ENCODE measurements at places on chromosomes 6 and 20.
A peak's percentile ranks its signal among the peaks of the same experiment; 100 is the strongest.

DNA sequence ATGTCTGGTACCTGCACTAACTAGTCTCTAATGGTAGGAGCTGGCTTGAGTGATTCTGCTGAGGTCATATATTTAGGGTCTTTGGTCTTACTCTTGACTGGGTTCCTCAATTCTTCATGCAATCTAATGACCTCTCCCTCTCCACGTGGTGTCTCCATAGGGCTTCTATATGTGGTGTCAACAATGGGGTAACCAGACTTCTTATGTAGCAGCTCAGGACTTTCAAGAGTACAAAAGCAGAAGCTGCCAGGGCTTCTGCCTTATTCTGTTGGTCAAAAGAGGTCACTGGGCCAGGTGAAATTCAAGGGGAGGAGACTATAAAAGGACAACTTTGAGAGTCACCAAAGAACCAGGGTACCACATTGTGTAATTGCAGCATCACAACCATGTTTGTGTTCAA, 54.3 kb downstream of the NUS1 start:
- no peak for DNase-seq

DNA sequence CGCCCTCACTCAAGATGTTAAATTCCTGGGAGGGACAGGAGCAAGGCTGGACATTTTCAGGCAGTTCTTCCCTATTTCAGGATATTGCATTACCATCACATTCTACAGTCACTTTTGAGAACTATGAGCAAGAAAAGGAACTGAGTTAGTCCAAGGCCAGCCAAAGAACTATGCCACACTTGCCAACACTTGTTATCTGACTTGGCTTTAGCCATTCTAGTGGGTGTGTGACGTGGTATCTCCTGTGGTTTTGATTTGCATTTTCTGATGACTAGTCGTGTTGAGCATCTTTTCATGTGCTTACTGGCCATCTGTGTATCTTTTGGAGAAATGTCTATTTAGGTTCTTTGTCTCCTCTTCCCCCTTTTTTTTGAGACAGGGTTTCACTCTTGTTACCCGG, 12.0 kb downstream of the XRN2 start:
- peak; percentile 14 for DNase-seq

- DNase-seq = no peak
Observed at GRCh38 chr6:134632024-134632423, 314.1 kb upstream of the SGK1 start.

GRCh38 chr6:106056060-106056745, 29.9 kb upstream of the PRDM1 start:
- no peak for DNase-seq

DNA sequence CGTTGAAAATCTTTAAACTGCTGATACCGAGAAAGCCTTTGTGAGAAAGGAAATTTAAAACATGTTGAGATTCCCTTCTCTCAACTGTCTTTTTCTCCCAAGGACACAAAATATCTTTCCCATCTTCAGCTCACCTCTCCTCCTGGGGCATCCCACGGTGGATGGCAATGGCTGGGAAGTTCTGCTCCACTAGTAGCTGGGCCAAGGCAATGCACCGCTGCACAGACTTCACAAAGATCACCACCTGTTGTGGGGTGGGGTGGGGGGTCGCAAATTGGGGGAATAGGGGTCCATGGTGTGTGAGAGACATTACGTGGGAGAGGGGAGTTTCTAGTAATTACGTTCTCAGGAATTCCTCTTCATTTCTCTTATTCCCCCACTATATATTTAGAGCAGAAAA, 2.4 kb downstream of the MCCD1 start:
- DNase-seq = no peak

DNA sequence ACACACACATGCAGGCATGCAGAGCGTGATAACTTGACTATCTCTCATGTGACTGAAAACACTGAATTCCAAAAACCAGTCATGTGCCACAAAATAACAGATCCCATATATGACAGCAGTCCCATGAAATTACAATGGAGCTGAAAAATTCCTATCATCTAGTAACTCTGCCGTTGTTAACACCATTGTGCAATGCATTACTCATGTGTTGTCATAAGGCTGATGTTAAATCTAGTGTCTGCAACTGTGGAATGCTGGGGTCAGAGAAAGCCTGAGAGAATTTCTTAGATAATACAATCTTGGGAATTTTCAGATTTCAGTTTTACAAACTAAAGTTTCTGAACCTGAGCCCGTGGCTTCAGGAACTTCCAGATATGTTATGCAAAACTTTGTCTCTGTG, 70.2 kb downstream of the LYRM4 start:
- DNase-seq = no peak

GRCh38 chr6:53464927-53465460, 79.9 kb downstream of the GCLC start:
- DNase-seq = no peak

GRCh38 chr6:100176311-100176950, 182.4 kb upstream of the MCHR2 start:
- peak; percentile 12 for DNase-seq

DNA sequence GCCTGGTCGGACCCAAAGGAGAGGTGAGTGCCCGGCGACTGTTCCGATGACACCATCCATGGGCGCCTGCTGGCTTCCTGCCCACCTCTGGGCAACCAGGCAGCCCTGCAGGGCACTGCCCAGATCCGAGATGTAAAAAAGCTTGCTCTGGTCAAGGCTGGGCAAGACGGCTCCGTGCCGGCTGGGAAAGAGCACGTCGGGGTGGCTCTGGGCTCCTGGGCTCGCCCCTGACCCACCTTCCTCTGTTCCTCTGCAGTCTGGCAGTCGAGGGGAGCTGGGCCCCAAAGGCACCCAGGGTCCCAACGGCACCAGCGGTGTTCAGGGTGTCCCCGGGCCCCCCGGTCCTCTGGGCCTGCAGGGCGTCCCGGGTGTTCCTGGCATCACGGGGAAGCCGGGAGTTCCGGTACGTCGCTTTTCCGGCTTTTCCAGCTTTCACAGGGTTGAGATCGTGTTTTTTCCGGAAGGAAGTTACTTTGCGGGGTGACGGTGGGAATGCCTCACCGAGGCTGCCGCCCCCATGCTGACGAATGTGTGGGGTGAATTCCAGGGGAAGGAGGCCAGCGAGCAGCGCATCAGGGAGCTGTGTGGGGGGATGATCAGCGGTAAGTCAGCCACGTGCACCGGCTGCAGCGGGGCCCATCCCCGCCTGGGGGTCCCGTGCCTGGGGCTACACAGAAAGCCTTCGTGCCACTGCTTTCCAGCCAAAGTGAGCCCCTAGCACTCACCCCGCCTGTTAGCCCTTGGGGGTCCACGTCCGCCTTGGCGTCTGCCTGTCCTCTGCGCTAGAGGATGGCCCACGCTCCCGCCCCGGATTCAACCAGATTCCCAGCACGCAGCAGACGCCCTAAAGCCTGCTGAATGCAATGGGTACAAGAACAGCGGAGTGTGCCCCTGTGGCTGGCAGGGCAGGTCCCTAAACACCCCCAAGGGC, 19.3 kb downstream of the COL9A3 start:
- no peak for DNase-seq

DNA sequence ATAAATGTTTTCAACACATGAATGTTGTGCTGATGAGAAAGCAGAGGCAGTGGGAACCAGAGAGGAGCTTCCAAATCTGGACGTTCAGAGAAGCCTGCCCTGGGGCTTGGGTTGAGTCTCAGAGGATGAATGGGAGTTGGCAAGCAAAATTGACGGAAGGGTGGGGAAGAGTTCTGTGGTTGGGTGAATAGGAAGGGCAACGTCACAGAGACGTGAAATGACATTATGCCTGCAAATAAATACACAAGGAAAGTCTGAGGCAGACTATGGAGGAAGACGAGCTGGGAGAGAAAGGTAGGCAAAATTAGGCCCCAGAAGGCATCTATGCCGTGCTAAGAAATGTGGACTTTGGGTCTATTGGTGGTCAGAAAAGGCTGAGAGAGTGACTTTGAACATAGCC, 25.2 kb upstream of the SGK1 start:
- DNase-seq = no peak

DNA sequence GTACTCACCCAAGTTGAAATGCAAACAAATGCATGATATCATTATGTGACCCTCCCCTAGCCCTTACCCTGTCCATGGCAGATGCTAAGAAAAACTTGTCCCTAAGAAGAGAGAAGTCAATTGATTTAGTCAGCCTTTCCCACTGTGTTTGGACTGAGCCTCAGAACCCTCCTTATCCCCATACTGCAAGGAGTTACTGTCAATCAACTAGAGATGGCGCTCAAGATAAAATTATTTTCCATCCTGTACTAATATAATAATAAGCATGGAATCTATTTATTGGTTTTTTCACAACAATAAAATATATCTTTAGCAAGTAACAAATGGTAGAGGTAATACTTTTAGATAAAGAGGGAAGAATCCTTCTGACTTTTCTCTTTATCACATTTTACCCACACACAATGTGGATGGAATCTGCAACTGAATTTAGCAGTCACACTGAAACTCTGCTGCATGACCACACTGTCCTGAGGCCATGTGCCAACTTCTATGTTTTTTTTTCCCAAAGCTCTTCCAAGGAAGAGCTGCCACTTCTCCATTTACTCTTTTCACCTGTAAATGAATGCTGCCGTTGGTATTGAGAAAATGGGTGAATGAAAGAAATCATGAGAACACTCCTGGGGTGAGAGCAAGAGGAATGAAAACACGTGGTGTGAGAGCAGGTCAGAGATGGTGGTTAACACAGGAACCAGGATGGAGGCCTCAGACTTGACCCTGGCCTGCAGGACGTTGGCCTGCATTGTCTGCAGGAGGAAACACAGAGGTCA, 10.5 kb downstream of the NT5E start:
- no peak for DNase-seq

DNA sequence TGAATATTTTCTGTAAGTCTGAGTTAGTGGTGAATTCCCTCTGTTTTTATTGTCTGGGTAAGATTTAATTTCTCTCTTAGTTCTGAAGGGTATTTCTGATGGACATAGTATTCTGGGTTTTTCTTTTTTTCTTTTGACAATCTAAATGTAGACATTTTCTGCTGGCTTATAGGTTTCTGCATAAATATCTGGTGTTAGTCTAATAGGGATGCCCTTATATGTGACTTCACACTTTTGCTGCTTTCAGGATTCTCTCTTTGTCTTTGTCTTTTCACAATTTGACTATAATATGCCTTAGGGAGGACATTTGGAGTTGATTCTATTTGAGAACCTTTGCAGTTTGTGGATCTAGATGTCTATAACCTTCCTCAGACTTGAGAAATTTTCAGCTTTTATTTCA, 667.2 kb downstream of the EPHA7 start:
- no peak for DNase-seq

DNA sequence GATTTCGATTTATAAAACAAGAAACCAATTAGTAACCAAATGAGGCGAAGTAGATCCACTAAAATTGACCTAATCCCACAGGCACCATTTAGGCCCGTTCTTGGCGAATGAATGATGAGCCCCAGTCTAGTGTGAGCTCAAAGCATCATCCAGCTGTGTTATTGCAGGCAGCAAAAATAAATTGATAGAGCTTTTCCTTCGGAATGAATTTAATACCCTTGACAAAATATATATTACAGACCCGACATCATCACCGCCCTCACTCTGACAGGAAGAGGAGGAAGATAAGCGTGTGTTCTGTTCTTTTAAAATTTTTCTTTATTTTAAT, 7.8 kb downstream of the SIM1 start:
- DNase-seq = no peak

- no peak for DNase-seq
Observed at GRCh38 chr6:13243033-13243432, 85.3 kb downstream of the TBC1D7 start.

- DNase-seq = peak; percentile 11
Observed at GRCh38 chr20:52783769-52784168, 188.4 kb upstream of the TSHZ2 start.

GRCh38 chr20:45345104-45345936, 2.9 kb downstream of the SDC4 start:
- DNase-seq = peak; percentile 14

DNA sequence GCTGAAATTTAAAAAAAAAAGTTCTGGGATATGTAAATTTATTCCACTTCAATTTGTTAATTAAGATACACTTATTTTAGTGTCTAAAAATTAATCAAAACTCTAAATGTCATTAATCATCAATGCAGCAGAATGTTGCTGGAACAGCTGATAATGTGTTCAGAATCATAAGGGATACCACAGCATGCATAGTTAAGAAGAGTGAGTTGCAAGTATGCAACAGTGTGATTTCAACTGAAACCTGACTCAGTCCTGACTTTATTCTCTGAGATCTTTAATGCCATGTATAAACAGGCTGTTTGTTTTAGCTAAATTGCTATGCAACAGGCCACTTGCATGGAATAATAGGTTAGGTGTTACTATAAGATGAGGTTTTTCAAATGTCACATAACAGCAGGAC, 1.4 kb downstream of the GRIK2 start:
- DNase-seq = no peak

GRCh38 chr6:30957716-30958115, 16.9 kb downstream of the MUCL3 start:
- DNase-seq = no peak

GRCh38 chr6:161212902-161213301, 61.0 kb downstream of the AGPAT4 start:
- DNase-seq = no peak

DNA sequence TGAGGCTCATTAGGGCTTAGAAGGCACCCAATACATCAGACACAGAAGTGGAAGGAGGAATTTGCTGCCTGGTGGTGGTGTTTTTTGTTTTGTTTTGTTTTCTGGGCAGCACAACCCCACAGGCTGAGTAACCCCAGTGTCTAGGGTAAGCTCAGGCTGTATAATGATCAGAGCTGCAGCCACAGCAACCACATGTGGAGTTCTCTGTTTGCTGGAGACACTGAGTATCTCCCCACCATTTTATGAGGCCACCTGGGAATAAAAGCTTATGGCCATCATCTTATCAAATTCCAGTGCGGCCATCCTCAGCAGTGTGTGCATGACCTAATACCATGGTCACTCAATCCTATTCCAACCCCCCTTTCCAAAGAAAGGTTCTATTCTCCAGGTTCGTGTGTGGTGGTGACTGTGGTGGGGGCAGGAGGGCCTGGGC, 3.4 kb upstream of the DLL1 start:
- DNase-seq = no peak

DNA sequence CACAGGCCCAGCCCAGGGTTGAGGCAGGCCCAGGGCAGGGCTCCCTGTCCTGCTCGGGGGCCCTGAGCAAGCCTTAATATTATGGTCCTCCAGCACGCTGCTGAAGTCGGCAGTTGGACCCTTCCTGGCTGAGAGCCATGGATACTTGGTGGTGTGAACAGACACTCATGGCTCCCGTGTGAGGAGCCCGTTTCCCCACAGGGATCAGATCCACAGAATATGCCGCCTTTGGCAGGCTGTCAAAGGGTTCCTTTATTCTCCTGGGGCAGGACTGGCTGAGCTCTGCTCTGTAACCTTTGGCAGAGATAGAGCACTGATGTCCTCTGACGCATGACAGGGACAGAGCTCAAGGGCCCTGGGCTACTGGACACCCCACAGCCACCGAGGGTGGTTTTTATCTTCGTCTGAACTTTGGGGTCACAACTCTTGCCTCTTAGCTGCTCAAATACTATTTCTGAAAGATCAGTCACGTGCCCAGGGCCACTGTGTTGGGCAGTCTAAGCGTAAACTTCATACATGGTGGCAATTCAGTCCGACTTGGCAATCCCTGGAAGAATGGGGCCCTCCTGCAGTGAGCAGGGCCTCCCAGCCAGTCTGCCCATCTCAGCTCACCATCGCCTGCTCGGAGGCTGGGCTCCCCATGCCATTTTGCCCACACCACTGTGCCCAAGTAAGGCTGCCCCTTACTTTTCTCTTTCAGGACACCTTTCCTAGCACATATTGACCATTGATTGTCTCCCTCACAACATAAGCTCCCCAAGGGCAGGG, 49.1 kb downstream of the TTI1 start:
- DNase-seq = no peak

GRCh38 chr6:52566853-52567279, 10.0 kb downstream of the TRAM2 start:
- DNase-seq = no peak

- no peak for DNase-seq
Observed at GRCh38 chr6:26094036-26094435, 6.8 kb downstream of the HFE start.
